ENCODE measurements at places on chromosomes 16 and 17. TPM values are rescaled to one million over a fixed set of nuclear protein-coding genes. Genes with fewer than 3 reads are reported as not detected.

DNA sequence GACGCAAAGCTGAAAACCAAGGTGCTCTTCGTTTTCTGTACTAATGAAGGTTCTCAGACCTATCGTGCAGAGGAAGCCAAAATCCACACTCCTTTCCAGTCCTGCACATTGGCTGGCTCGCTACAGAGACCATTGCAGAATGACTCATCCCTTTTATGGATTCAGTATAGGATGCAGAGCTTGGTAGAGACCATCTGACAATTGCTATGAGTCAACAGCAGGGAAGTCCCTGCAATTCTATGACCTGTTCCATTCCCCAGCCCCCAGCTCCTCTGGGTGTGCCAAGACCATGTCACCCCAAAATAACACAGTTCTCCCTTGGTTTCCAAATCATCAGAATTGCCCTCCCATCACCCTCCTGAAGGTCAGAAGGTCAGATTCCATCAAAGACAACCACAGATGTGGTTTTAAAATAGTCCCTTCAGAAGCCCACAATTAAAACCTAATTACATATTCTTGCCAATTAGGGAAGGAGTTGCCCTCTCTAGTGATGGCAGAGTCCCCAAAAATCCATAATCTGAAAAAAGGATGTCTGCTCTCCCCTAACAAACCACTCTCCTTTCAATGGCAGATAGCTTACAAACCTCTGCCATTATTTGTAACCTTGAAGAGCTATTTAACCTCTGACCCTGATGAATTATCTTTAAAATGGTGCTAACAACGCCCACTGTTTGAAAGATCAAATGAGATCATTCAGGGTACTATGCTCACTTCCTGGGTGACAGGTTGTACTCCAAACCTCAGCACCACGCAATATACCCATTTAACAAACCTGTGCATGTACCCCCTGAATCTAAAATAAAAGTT is 108.2 kb upstream of the RBBP6 start:
- DNase-seq: no peak

DNA sequence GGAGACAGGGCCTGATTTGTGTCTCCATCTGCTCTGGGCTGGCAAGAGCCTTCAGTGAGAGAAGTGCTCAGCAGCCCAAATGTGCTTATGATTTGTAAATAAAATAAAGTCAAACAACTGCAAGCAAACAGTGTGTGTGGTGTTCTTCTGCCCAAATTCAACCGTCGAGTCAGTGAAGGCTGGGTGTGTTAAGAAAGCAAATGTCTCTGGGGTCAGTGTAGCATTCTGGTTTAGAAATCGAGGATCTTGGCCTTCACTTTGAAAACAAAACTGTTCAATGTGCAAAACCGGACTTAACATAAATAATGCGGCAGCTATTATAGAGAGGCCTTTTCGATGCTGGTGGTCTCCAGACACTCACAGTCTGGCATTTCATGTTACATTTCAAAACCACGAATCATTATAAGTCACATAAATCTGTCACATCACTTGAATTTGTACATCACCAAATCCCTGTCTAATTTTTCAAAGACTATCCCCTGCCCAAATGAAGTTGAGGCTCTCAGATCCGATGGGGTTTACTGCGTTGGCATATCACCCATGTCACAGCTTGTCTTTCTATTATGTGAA is 158.6 kb upstream of the MYOCD start:
- no peak for DNase-seq

GRCh38 chr17:10756185-10756584 is 26.4 kb upstream of the TMEM220 start:
- no peak for DNase-seq

GRCh38 chr17:50977487-50978159 is 111.5 kb upstream of the TOB1 start:
- DNase-seq: no peak

DNA sequence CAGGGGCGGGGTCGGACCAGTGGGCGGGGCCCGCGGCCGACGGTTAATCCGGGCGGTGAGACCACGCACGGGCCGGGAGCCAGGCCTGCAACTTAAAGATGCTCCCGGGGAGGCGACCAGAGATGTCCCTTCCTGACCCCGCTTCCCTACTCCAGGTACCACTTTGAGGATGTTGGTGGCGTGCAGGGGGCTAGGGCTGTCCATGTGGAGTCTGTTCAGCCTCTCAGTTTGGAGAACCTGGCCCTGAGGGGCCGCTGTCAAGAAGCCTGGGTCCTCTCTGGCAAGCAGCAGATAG is 580 bp downstream of the RANGRF start:
- DNase-seq: peak; percentile 69

DNA sequence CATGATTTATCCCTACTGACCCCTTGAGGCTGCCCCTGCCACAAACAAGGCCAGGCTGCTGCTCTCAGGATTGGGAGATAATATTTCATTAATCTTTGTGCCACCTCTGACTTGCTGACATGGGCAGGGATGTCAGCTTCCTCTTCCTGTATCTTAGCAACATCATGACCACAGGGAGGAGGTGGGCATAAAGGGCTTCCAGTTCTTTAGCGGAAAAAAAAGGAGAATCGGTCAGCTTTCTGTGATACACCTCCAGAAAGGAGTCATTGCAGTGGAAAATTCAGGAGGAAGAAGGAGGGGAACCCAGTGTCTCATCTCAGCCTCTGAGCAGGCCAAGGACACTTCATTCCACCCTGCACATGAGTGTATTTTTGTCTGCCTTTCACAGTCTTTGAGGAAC is 206.8 kb upstream of the SDK2 start:
- no peak for DNase-seq

GRCh38 chr17:66627985-66628384 is 206.9 kb upstream of the CACNG5 start:
- no peak for DNase-seq

GRCh38 chr17:45052052-45052772 is 780 bp upstream of the DCAKD start:
- DNase-seq: peak; percentile 26

DNA sequence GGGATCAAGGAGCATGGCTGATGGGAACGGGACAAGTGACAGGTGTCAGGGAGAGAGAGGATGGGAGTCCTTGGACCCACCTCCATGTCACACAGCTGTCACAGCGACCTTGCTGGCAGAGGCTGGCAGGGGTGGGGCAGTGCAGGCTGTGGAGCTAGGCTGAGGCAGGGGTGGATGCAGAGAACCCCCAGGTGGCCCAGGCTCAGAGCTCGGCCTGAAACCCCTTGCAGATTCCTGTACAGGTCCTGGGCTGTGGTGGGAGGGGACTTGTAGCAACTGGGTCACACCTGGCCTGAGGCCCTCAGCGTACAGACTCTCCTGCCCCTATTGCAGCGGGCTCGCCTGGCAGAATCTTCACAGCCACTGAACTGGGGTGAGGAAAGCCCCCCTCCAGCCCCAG is 174.1 kb downstream of the NTN1 start:
- DNase-seq: no peak

DNA sequence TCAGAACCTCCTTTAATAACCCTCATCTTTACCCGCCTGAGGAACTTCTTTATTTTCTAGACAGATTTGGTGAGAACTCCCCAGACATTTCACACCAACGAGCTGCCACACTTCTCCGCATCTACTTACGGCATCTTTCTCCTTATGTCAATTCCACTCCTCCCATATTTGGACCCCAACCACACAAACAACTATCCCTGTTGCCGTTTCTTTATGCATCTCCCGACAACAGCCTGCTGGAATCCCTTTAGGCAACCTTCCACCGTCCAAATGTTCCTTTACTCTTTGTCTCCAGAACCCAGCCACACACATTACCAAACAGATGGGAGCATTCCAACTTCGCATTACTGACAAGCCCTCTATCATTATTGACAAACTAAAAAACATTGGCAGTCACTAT is 8.8 kb upstream of the ENDOV start:
- DNase-seq: no peak

GRCh38 chr17:38881600-38882191 is 11.8 kb downstream of the LASP1 start:
- no peak for DNase-seq

- DNase-seq: no peak
Measured at GRCh38 chr17:43877451-43878155, 29.7 kb downstream of the MPP2 start.

DNA sequence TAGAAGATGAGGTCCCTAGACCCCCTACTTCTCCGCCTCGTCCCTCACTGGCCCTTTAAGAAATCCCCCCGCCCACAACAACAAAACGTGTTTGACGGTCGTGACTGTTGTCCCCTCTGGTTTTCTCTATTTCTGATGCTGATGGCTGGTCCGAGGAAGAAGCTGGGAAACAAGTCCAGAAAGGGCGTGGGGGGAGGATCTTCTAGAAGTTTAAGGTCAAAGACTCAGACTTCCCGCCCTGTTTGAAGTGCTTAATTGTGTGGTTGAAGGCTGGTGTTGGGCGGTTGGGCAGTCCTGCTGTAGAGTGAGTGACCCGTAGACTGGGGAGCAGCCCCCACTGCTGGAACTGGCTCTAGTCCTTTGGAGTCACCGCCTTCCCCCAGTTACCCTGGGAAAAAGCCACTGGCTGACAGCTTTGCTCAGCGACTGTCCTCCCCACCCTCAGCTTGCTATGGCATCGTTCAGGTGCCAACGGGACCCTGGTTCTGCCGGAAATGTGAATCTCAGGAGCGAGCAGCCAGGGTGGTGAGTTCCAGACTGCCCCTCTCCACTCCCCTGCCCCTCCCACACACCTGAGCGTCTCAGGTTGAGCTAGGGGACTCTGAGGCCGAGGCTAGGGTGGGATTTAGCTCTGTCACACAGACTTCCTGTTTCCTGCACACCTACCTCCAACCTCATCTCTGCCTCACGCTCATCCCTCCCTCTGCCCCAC is 1.6 kb downstream of the MLLT6 start:
- DNase-seq: peak; percentile 36

DNA sequence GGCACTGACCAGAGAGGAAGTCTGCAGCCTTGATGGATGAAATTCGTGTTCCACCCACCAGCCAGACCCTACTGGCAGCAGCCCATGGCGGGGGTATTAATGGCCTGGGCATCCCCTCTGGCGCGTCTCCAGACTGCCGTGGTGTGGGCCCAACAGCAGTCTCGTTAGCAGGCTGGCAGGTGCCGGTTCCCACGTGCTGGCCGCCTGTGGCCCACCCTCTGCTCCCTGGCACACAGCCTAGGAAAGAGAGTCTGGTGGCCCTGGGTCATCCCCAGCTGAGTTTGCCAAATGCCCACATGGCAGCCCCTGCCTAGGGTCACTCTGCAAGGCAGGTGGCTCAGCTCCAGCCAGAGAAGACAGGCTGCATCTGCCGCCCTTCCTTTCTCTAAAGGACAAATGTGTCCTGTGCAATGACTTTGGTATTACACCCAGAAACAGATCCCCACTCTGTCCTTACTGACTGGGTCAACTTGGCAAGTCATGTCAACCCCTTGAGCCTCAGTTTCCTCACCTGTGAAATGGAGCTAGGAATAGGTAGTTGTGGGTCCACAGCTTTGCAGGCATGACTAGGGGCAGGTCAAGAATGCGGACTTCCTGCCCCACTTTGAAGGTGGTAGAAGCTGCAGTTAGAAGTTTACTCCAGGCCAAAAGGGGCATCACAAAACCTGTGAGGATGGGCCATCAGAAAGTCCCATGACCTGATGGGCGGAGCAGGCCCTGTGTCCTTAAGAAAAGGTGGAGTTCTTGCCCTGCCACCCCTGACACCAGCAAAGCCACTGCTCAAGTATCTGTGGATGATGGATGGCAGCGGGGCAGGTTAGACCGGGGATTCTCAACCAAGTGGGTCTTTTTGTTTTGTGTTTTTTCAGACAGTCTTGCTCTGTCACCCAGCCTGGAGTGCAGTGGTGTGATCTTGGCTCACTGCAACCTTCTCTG is 76.6 kb downstream of the ABCC6 start:
- peak; percentile 22 for DNase-seq

DNA sequence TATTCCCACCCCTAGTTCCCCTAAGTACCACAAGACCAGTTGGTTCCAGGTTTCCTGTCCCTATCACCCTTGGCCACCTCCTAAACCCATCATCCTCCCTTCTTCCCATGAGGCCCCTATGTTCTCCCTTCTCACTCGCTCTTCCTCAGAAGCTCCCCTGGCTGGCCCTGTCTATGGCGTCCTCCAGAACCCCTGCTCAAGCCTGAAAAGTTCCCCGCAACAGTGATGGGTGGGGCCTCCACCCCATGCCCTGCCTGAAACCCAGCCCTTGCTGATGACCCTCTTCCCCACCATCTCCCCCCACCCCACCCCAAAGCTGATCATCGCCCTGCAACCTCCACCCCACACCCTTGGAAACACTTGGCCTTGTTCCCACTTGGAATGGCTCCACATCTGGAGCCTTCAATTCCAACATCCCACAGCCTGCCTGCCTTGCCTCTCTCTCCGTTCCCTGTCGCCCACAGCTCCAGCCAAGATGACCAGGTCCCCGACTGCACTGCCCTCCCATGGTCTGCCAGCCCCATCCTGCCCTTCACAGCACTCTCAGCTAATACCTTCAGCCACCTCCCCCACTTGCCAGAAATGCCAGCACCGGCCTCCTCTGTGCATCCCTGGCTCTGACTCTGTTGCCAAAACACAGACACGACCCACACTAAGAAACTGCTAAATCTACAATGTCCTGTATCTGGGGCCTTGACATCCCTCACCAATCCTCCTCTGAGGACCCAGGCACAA is 10.5 kb downstream of the OSBPL7 start:
- DNase-seq: peak; percentile 64

- no peak for DNase-seq
Measured at GRCh38 chr17:42706732-42707131, 24.4 kb downstream of the CNTNAP1 start.

DNA sequence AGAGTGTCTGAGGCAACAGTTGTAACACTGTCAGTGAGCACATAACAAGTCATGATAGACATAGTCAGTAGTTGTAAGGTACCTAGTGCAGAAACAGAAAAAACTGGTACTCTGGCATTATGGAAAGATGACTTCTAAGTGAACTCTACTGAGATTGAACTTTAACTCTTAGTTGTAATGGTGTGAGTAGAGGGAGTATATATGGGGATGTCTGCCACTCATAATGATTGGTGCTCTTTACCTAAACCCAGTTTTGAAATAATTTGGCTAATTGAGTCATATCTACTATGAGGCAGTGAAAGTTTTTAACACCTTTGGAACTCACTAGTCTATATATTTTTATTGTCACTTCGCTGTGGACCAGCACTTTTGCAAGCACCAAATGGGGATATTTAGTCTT is 6.6 kb downstream of the NLK start:
- no peak for DNase-seq

GRCh38 chr17:19342611-19343255 is 19.8 kb downstream of the B9D1 start:
- DNase-seq: peak; percentile 11

The LRRC37A gene
- total RNA-seq: 0.99 TPM

The SEPTIN12 gene
- not detected for total RNA-seq

The SNAI3 gene
- not detected for total RNA-seq

The SCNN1G gene
- total RNA-seq: 1.6 TPM

The EMC8 gene
- 30.7 TPM for total RNA-seq

The ABCC3 gene
- 130 TPM for total RNA-seq

The MRPL28 gene
- 22.1 TPM for total RNA-seq

The PRSS33 gene
- not detected for total RNA-seq

The GP1BA gene
- total RNA-seq: not detected

Measured in body of pancreas (tissue), 4 donors.